ENCODE measurements at places on chromosomes 2 and 18.

DNA sequence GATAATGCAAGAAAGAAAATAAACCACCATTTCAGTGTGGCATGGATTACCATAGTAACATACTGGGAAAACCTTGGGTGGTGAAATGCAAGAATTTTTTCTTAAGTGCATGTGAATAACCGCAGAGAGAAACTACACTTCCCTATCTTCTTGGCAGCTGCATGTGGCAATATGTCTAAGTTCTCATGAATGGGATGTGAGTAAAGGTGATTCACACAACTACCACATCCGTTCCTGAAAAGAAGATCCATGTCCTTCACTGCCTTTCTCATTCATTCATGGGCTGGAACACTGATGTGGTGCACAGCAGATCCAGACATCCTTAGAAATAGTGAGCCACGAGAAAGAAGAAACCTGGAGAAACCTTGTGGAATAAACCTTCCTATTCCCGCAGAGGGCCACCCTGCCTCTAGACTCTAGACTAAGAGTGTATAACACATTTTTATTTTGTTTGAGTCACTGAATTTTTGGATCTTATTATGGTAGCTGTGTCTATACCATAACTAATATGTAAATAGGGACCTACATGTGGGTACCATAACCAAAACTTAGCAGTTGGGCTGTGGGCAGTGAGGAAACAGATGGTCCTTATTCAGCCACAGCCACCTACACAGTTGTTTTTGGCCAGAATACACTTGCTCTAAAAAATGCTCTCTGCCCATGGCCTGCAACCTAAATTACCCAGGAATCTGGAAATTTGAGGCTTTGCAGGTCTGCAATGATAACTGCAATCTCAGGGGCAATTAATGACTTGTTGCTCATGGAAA, 573.3 kb downstream of the LRP1B start:
- no peak for DNase-seq

DNA sequence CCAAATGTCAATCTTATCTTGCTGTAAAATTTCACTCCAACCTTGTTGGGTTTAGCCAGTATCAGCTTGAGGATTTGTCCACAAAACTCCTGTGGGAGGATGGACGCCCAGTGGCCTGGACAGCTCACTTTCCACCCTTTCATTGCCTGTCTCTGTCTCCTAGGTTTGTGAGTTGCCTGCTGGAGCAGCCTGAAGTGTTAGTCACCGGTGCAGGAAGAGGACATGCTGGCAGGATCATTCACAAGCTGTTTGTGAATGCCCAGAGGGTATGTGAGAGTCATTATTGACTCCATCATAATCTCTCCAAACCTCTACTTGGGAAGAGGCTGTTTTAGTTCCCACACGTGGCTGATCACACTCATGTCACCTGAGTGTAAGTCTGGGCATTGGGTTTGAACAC, 112.3 kb downstream of the RAB3GAP1 start:
- DNase-seq, result no peak

GRCh38 chr2:20108655-20109396, 57.4 kb upstream of the LAPTM4A start:
- no peak for DNase-seq

DNA sequence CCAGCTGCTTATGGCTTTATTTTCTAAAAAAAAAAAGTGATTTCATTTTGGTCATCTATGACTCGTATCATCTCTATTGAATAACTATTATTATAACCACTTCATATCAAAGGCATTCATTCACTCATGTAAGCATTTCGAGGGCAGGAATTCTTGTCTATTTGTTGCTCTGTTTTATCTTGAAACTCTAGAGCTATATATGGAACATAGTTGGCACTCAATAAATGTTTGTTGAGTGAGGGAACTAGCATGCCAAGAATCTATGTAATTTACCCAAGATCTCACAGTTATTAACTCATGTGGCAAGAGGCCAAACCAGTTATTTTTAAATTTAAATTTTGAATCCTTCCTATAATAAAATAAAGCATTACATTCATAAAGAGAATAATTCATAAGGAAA, 470.1 kb downstream of the TMX3 start:
- no peak for DNase-seq

DNA sequence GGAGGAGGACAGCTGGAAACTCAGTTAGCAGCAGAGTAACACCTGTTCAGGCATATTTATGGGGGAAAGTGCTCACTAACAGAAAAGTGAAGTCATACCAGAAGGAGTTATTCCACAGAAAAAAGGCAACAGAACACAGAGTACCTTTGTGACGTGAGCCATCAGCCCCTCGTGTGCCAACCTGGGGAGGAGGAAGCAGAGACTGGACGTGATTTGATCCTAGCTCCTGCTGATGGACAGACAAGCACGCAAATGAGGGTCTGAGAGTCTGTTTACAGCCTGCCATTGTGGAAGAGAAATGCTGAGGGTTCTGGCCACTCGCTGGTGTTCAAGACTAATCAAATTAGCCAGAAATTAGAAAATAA, 120.7 kb downstream of the ZNF521 start:
- no peak for DNase-seq

DNA sequence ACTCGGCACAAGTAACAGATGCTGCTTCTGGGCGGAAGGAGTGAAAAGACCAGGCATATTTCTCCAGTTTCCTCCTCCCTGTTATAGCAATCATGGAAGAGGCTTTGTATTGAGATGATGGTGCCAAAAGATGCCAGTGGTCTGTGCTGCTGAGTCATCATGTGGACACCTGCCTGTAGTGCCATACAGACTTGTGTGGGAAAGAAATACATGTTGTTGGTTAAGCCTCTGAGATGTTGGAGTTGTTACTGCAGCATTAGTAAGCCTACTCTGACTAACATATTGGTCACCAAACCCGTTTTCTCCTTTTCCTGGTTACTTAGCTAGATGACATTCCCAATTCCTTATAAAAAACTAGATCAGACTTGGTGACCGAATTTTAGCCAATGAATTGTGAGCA, 356.9 kb downstream of the ZNF521 start:
- no peak for DNase-seq

DNA sequence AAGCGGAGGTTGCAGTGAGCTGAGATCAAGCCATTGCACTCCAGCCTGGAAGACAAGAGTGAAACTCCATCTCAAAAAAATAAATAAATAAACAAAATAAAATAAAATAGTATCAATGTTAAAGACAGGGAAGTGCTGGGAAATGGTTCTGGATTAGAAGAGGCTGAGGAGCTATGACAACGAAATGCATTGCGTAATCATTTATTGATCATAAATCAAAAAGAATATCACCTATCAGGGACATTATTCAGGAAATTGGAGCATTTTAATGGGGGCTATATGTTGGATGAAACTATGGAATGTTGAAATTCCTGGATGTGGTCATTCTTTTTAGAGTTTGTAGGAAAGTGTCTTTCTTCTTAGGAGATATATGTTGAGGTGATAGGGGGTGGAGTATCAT, 30.9 kb upstream of the MTA3 start:
- DNase-seq, result no peak

DNA sequence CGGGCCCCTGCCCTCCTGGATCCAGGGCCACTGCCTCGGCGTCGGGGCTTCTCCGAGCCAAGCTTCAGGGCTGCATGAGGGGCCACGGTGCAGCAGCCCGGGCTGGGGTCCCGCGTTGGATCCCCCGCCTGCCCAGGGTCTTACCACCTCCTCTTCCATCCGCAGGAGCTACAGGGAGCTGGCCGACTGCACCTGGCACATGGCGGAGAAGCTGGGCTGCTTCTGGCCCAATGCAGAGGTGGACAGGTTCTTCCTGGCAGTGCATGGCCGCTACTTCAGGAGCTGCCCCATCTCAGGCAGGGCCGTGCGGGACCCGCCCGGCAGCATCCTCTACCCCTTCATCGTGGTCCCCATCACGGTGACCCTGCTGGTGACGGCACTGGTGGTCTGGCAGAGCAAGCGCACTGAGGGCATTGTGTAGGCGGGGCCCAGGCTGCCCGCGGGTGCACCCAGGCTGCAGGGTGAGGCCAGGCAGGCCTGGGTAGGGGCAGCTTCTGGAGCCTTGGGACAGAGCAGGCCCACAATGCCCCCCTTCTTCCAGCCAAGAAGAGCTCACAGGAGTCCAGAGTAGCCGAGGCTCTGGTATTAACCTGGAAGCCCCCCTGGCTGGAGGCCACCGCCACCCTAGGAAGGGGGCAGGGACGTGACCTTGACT, 52.1 kb downstream of the RAMP1 start:
- DNase-seq, result no peak

DNA sequence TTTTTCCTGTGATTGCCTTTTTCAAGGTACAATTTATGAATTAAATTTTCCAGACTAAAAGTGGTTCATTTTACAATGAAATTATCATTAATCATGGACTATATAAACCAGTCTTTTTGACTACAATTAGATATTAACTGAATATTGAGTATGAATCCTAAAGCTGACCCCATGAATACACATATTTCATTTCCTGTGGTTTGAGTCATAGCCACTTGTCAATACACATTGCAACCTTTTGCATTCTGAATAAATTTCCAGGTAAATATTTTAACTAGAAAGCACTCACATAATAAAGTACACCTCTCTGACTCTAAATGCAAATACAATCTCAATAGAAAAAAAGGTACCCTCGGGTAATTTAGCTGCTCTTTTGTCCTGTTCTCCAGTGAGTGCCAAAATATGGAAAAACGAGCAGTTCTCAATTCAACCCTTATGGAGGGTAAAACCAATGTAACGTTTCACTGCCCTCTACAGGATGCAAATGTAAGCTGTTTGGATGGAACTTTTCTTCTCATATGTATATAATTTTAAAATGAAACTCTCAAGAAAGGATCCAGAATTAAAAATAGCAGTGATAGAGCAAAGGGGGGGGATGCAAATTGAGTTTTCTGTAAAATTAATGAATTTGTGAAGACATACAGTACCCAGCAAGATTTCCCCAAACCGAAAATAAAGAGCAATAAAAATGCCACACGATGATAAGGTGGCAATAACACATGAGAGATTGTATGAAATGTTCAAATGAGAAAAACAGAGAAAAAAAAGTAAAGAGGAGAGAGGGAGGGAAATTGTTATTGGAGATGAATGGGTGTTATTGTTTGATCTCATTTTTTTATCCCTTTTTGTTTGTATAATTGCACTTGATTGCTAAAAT, 1795.7 kb upstream of the PIK3C3 start:
- no peak for DNase-seq

DNA sequence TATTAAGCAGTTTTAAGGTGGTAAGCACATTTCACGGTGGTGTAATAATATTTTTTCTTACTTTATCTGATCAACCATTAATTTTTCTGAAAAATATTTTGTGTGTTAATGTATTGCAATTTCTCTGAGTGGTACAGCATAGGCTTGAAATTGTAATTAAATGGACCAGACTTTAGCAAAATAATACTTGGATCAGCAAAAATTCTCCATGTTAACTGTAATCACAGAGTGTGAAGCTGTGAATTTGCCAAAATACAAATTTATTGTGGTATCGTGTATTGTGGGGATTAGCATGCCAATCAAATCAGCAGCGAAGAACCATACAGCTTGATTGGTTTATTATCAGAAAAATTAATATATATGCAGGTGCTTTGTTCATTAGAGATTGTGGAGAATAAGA, 1088.9 kb upstream of the GYPC start:
- DNase-seq, result no peak

DNA sequence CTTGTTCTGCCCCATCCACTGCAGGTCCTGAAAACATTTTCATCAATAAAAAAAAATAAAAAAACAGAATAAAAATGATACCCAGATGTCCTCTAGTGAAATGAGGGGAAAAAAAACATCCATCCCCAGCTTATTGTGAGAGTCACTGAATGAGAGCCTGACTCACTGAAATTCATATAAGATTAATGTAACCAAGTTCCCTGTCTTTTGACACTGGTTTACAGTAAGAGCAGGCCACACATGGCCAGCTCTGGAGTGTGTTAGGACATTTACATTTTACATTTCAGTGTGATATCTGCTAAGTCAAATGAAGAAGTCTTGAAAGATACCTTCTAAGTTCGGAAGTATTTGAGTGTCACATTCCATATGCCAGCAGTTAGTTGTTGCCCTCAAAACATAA, 21.1 kb upstream of the IL18R1 start:
- no peak for DNase-seq

GRCh38 chr2:83650161-83650560, 808.9 kb downstream of the SUCLG1 start:
- DNase-seq, result no peak

DNA sequence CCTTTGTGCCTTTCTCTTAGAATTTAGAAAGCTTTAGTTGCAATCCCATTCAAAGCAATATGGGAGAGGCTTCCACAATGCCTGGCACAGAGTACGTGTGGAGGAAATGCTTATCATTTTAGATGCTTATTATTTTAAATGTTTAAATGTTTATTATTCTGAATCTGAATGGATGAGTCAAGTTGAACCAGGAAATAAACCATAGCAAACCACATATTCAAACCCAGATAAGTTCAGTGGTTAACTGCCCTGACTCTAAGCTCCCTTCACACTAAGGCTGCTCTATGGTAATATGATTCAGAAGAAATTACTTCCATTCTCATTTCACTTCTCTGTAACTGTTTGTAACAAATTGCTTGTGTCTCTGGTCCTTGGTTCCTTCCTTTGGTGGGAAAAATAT, 5.2 kb upstream of the PPP4R1 start:
- no peak for DNase-seq

GRCh38 chr2:135701442-135701841, 40.2 kb upstream of the UBXN4 start:
- DNase-seq, result no peak

- DNase-seq, result no peak
These were observed 174.9 kb downstream of the AGAP1 start for GRCh38 chr2:235668782-235669181.

- no peak for DNase-seq
These were observed 91.6 kb upstream of the TTC39C start for GRCh38 chr18:23922939-23923338.

- DNase-seq, result no peak
These were observed 21.2 kb downstream of the TRIB2 start for GRCh38 chr2:12737738-12738485.

DNA sequence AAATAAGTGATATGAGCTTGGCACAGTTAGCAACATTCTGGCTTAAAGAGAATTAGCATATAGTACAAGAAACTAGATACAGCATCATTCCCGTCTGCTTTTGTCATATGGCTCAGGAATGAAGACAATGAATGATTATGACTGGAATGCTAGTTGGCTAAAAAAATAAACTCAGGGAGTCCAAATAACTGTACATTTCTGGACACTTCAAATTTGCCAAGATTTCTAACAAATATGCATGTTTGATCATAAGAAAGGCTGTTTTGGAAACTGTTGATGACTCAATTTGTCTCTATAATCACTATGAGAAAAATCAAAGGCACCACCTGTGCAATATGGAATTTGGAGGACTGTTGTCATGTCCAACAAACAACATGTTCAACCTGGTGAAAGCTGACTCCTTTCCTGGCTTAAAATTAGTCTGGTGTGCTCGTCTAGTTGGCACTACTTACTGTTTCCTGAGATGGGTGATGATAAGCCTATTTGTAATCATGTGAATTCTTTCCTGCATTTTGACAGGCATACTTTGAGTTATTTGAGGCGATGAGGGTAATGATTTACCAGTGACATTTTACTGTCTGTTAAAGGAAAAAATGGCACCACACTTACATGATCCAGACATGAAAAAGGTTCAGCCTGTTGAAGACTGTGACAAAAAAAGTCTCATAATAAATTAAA, 133.9 kb upstream of the CDH20 start:
- DNase-seq, result no peak

GRCh38 chr2:232137356-232138147, 176.0 kb downstream of the DIS3L2 start:
- no peak for DNase-seq

- DNase-seq, result no peak
These were observed 66.9 kb upstream of the MAP3K20 start for GRCh38 chr2:173008786-173009185.

Data from GM18507 (cell line).